ENCODE measurements at places on chromosomes 1 and 21.

DNA sequence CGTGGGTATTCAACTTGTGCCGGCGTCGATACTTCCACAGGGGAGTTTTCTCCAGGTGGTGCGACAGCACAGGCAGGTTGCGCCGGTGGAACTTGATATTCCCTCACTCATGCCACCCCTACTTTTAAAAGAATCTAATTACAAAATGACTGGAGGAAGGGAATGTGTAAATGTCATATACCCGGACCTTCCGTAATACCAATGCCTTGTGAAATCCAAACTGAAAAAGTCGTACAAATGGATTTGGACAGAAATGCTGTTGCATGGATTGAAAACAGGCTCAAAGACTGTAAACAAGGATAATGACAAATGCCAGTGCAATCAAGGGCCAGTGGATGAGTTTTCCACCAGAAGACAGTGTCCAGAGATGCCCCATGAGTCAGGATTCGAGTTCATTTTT is 235.3 kb upstream of the USP25 start:
- no peak for DNase-seq

DNA sequence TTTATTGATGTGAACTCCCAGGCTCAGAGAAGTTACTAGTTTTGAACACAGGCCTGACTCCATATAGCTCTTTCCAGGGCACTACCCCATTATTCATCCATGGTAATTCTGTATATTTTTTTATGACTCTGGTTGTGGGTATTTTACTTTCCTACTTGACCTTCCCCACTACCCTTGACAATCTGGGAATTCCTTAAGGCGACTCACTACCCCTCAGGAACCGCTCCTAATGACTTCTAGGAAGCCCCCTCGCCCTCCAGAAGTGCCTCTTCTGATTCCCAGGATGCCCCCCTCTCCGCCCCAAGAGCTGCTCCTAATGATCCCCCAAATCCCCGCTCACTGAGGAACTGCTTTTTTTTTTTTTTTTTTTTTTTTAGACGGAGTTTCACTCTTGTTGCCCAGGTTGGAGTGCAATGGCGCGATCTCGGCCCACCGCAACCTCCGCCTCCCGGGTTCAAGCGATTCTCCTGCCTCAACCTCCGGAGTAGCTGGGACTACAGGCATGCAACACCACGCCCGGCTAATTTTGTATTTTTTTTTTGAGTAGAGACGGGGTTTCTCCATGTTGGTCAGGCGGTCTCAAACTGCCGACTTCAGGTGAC is 972 bp upstream of the KDM4A start:
- no peak for DNase-seq

- DNase-seq, result no peak
Measured at GRCh38 chr1:239803781-239804180, 287.9 kb upstream of the FMN2 start.

- DNase-seq, result no peak
Measured at GRCh38 chr1:242011894-242012660, 13.2 kb upstream of the MAP1LC3C start.

DNA sequence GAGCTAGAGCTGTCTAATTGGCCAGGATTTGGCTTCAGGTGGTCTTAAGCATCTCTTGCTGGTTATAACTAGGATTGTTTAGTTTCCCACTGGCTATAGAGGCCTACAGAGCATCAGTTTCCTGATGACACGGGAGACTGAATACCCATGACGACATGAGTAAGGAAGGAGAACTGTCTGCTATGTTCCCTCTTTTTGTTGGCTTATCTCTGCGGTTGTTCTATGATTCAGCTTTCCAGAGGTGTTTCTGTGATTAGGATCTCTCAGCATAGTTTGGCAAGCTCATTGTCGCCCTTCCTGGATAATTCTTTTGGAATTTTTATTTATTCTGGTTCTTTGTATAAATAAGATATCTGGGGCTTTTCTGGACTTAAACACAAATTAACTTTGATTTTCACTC is 163.4 kb downstream of the OLFM3 start:
- no peak for DNase-seq

- DNase-seq, result no peak
Measured at GRCh38 chr1:54547601-54548388, at the start of gene ACOT11. TSS of gene ACOT11 (plus strand) at chr1:54548228. CDS start at chr1:54548310, 82 bp downstream.

- no peak for DNase-seq
Measured at GRCh38 chr1:229409616-229410369, 24.1 kb downstream of the ACTA1 start.

DNA sequence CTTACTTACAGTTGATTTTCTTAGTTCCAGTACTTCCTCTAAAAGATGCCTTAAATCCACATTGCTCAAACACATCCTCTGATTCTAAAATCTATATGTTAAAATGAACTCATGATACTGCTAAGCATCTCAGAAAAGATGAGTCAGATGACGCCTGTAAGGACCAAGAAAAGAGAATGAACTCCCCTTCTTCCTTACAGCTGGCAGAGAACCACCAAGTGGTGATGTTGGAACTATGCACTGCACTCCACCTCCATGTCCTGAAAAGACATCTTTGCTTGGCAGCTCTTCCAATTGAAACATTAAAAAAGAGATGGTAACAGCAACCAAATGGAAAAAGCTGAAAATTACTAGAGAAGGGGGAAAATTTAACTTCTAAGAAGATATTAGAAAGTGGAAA is 648.8 kb downstream of the PTPRC start:
- DNase-seq, result no peak

DNA sequence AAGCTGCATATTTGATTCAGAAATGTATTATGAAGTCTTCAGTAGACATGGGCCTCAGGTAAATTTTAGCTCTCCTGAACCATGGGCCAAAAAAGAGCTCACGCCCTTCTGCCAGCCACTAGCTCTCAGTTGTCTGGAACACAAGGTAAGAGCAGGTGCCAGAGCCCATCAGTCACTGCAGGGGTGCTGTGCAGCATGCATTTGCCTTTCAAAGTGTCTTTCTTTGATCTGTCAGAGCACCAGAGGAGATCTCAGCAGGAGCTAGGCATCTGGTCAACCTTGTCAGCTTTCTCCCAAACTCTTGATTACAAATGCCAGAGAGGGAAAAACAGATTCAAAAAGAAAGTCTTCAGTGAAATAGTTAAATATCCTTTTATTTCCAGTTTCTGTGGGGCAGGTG is 332.3 kb downstream of the COL11A1 start:
- DNase-seq, result no peak

DNA sequence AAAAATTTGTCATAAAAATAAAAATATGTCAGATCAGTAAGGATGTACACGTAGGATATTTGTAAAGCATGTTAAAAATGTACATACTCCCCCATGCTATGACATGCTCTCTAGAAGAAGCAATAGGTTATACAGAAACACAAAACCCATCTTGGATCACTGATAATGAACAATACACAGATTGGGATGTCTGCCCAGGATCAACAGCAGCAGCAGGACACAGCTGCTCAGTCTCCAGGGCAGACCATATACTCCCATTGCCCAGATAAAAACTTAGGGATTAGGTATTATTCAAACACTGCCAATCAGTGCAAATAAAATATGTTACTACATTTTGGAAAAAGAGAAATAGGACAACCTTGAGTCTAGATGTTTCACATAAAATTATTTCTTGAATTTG is 39.0 kb downstream of the DAB1 start:
- DNase-seq, result no peak

GRCh38 chr1:89939693-89940438 is 55.0 kb upstream of the ZNF326 start:
- DNase-seq, result no peak

DNA sequence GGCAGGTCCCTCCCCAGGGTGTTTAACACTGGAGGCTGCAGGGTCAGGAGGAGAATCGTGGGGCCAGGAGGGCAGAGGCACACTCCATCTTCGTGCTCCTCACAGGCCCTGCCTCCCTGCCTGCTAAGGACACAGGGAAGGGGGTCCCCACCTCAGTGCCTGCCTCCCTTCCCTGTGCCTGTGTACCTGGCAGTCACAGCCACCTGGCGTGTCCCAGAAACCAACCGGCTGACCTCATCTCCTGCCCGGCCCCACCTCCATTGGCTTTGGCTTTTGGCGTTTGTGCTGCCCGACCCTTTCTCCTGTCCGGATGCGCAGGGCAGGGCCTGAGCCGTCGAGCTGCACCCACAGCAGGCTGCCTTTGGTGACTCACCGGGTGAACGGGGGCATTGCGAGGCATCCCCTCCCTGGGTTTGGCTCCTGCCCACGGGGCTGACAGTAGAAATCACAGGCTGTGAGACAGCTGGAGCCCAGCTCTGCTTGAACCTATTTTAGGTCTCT is 623 bp upstream of the BGLAP start:
- no peak for DNase-seq

GRCh38 chr1:99808391-99809115 is 41.6 kb upstream of the AGL start:
- DNase-seq, result no peak

DNA sequence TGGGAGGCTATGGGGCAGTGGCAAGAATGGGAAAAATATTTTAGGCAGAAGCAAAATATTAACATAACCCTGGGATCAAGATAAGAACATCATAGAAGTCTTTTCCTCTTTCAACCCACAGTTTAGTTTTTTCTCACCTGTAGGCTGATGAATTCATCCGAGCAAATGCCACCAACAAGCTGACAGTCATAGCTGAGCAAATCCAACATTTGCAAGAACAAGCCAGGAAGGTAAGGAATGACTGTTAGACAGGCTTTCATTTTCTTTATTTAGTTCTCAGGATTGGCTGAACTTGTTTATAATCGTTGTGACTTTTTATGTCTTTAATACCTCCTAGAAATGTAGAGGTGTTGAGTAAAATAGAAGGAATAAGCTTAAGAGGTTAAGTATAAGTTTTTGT is 6.4 kb downstream of the C1orf50 start:
- DNase-seq, result no peak

Data from stimulated activated CD4-positive, alpha-beta T cell treated with anti-CD3 and anti-CD28 coated beads, TNF-alpha, amount 100 ng/mL, for 4 hours (primary cell).